AML-193 (cell line): ENCODE measurements at places on chromosomes 2 and 18.

- DNase-seq: no peak
Measured at GRCh38 chr18:23648456-23648855, 14.3 kb downstream of the ANKRD29 start.

GRCh38 chr18:51028201-51028805 lies 1.7 kb upstream of the SMAD4 start:
- no peak for DNase-seq

DNA sequence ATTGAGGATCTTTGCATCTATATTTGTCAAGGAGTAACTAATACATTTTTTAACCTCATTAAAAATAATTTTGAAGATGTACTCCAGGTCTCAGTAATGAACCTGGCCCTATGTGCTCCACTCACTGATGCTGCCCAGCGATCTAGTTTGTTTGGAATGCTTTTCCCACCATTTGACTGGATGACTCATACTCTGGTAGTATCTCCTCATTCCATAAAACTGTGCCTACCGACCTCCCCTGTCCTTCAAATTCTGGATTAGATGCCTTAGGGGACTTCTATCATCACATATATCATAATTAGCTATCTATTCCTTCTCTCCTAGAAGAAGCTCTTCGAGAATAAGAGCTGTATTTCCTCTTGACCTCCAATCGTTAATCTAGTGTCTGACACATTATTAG lies 83.8 kb downstream of the FAM117B start:
- no peak for DNase-seq

- DNase-seq: no peak
Measured at GRCh38 chr2:149687052-149687427, 99.5 kb upstream of the MMADHC start.

GRCh38 chr2:41803361-41803760 lies 244.5 kb upstream of the PKDCC start:
- DNase-seq: no peak

DNA sequence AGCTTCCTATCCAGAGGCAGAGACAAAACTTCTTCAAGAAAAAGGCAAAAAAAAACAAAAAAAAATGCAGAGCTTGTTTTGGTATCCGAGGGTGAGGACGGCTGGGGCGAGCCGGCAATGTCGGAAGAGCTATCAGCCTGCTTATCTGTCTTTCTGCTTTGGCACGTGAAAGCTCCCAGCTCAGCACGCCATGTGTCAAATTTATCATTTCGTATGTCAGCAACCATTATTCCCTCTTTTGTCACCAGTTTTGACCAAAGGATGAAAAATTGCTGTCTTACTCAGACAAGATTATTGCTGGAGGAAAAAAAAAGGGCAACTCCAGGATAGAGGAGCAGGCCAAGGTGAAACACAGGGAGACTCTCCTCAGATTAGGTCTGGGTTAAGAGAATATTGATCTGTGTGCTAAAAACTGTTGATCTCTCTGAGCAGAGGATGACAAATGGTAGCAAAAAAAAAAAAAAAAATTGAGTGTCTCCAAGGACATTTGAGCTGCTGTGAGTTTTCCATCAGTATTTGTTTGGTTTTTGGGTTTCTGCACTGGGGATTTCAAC lies 532.0 kb upstream of the POU3F3 start:
- DNase-seq: no peak

DNA sequence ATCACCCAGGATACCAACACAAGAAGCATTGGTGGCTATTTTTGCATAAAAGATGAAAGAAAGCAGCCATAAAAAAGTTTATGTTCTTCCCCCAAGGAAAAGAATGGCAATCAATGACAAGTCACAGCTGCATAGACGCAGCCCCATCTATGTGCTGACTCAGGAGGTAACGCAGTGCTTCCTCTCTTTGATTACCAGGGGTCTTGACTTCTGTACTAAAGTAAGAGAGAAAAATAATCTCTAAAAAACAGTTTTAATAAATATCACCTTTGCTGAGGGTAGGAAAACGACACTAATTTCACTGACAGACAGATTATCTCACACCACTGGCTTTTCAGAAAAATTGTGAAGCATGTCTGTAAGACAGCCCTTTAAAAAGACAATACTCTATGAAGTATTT lies 33.9 kb upstream of the EVA1A start:
- DNase-seq: no peak

- DNase-seq: no peak
Measured at GRCh38 chr2:74742471-74742870, 88.4 kb downstream of the SEMA4F start.

- no peak for DNase-seq
Measured at GRCh38 chr2:214507032-214507431, 96.2 kb downstream of the VWC2L start.

DNA sequence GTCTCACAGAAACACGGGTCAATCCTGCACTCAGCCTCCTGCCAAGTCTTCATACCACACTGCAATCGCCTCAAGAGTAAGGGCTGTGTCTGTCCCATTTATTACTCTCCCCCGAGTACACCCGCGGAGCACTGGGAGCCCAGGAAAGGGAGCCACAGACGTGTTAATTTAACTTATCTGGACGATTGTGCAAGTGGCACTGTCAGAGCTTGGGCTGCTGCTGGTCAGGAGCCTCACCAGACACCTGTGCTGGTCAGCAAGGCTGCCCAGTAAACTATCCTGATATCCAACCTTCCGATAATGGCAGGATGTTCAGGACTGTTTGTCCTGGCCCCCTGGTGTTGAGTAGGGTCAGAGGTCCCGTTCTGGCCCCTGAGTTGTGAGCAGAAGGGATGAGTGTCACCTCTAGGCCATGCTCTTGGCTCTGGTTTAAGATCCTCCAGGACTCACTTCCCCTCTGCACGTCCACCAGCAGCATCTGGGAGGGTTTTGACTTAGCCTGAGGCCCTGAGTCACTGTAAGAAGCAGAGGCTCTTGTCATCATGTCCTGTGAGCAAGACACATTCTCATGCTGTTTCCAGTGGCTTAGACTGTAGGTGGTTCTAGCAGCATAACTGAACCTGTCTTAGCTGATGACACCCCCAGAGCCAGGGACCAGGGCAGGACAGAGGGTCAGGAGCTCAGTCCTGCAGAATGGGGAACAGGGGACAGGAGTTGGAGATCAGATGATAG lies 82.5 kb upstream of the ARL4C start:
- DNase-seq: no peak

GRCh38 chr18:46343931-46344372 lies 239.8 kb downstream of the HAUS1 start:
- no peak for DNase-seq

GRCh38 chr2:175107146-175107545 lies 60.9 kb downstream of the ATF2 start:
- DNase-seq: no peak

DNA sequence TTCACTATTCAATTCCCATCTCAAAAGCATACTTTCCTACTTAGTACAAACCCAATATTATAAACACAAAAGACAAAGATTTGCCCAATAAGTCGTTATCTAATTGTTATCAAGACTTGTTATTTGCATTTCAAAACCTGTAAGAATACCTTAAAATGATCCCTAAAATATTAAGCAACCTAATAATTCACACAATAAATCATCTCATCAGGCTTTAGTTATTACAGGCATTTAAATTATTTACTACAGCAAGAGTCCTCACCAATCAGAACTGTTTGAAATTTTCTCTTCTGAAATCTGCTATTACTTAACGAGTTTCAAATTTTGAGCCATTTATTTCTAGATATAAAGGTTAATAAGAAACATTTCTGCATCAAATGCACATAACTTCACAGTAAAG lies 1.6 kb downstream of the CCDC88A start:
- DNase-seq: no peak

DNA sequence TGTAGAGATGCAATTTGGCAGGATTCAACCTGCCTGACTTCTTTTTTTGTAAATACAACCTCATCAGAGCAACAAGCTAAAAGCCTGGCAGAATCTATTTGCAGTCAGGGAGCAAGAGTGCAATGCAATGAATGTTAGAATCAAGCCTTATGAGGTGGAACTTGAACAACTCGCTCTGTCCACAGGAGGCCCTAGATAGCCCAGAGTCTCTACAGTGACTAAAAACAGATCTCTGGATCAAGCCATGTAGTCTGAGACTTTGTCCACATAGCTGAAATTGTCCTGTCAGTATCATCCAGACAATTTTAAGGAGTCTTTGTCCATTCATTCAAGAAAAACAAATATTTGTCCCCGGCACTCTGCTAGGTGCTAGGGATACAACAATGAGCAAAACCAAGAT lies 32.0 kb upstream of the CDK5R2 start:
- no peak for DNase-seq

GRCh38 chr2:47079515-47080412 lies 75.3 kb downstream of the STPG4 start:
- no peak for DNase-seq

DNA sequence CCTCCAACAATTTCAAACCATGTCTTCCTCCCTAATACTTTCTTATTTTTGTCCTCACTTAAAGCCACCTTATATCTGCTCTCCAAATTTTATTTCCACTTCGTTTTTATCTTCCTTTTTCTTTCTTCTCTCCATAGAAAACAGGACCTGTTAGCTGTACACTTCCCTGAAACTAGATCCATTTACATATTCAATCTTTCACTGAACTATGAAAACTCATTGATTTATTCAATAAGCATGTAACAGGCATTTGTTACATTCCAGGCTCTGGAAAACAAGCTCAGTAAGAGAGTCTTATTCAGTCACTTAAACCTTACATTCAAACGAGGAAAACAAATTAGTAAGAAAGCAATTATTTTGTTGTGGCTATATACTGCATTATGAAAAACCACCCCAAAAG lies 1225.3 kb downstream of the SUCLG1 start:
- DNase-seq: no peak

DNA sequence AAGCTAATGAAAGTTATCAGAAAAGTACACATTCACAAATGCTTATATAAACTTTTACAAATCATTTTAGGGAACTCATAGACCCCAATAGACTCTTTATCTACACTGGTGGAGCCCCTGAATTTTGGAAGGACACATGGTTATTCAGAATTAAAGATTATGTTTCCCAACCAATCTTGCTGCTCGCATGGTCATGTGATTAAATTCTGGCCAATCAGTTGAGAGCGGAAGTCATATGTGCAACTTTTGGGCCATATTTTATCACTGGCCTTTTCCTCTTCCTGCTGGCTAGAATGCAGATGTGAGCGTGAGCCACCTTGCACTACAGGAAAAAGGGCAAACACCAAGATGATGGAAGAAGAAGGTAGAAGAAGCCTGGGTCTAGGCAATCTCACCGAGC lies 19.8 kb downstream of the THOC1 start:
- DNase-seq: no peak

- DNase-seq: no peak
Measured at GRCh38 chr18:3948958-3949357, 499.0 kb downstream of the TGIF1 start.

GRCh38 chr2:218260742-218261422 lies at the start of gene GPBAR1:
GPBAR1 (plus strand) TSS chr2:218261015; CDS start chr2:218262725, 1,710 bp downstream.
- DNase-seq: no peak

GRCh38 chr2:176260689-176261088 lies 8.6 kb upstream of the MTX2 start:
- DNase-seq: no peak

GRCh38 chr2:84477886-84478285 lies 18.8 kb upstream of the SUCLG1 start:
- DNase-seq: no peak

DNA sequence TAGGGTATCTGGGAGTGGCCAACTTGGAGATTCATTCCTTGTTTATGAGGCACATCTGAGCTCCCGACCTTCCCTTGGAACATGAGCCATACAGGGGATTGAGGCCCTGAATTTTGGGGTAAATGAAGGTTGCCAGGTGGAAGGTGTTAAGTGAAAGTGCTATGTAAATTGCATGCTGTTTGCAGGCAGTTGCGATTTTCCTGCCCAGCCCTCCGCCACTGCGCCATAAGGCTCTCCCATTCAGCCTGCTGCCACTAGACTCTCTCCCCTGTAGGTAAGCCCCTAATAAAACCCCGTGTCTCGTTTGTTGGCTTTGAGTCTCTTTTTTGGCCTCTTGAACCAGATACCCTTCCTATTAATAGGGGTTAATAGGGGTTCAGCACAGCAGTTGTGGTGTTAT lies 33.8 kb downstream of the PCARE start:
- DNase-seq: no peak

- DNase-seq: peak; percentile 26
Measured at GRCh38 chr2:169108099-169108884, 38.9 kb downstream of the DHRS9 start.

GRCh38 chr2:213164263-213164662 lies 12.9 kb upstream of the IKZF2 start:
- DNase-seq: no peak

DNA sequence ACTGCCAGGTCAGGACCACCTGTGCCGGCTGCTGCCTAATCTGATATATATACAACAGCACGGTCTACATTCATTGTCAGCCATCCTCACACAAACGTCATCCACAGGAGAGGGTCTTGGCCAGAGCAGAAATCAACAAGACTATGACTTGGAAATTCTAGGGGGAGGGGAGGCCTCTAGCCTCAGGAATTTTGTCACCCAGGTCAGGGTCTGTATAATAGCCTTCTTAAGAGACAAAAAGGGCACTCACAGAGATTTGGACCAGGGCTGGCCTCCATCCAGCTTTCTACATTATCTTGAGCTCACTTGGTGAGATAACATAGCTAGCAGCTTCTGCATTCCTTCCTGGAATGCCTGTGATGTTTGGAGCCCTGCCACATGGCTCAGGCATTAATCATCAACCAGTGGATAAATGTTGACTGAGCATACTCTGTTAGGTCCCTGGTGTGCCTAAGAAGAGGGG lies 50.4 kb upstream of the CTIF start:
- no peak for DNase-seq

DNA sequence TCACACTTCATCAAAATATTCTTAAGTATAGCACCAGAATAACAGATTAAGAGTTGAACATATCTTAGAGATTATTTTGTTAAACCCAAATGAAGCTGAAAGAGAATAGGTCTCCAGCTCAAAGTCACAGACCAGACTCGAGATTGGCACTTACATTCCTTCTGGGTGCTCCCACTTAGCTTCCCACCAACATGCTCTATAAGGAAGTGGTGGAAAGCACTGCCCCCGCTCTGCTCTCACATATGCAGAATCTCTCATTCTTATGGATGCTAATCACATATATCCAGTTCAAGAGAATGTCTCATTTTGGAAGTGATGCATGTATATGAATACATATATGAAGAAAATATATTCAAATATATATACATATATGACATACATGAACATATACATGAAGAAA lies 71.5 kb upstream of the CD226 start:
- DNase-seq: no peak

DNA sequence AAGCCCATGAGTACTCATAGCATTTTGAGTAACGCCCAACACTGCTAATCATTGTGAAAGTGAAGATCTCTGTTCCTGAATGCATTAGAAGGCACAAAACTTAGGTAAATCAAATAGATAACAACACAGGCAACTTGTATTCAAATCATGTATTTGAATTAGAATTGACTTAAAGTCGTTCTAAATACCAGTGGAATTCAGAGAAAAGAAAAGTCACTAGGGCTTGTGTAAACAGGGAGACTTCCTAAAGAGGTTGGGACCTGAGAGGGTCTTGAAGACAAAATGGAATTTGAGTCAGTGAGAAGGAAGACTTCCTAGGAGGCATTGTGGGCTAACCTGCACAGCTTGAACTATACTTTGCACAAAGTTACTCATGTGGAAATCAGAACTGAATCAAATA lies 127.2 kb downstream of the CTNNA2 start:
- DNase-seq: no peak

GRCh38 chr2:155830351-155830750 lies 502.2 kb downstream of the NR4A2 start:
- DNase-seq: no peak
